ENCODE measurements at places on chromosomes 4 and X. TPM values are rescaled to one million over a fixed set of nuclear protein-coding genes. Genes with fewer than 3 reads are reported as not detected.

ITGB1BP2 gene
- 1.5 TPM for total RNA-seq

CPLX1 gene
- not detected for total RNA-seq

NSG1 gene
- total RNA-seq = not detected

ZNF674 gene
- total RNA-seq = 4.7 TPM

XAGE1A gene
- not detected for total RNA-seq

SHOX gene
- 13.4 TPM for total RNA-seq

COX7B2 gene
- total RNA-seq = not detected

MAGEA12 gene
- not detected for total RNA-seq

DUX4 gene
- total RNA-seq = not detected

SERPINA7 gene
- not detected for total RNA-seq
